ENCODE measurements at places on chromosomes 11 and 22. TPM values are rescaled to one million over a fixed set of nuclear protein-coding genes. Genes with fewer than 3 reads are reported as not detected.

NXPE2 gene
- 0.22 TPM for polyA plus RNA-seq

APOA4 gene
- polyA plus RNA-seq = not detected

OR52I2 gene
- not detected for polyA plus RNA-seq

C11orf21 gene
- polyA plus RNA-seq = 0.35 TPM

All from ovary (tissue), 10 donors.